GM23248 (cell line): ENCODE measurements at places on chromosomes 3 and 15. TPM values are rescaled to one million over a fixed set of nuclear protein-coding genes. Genes with fewer than 3 reads are reported as not detected.

DNA sequence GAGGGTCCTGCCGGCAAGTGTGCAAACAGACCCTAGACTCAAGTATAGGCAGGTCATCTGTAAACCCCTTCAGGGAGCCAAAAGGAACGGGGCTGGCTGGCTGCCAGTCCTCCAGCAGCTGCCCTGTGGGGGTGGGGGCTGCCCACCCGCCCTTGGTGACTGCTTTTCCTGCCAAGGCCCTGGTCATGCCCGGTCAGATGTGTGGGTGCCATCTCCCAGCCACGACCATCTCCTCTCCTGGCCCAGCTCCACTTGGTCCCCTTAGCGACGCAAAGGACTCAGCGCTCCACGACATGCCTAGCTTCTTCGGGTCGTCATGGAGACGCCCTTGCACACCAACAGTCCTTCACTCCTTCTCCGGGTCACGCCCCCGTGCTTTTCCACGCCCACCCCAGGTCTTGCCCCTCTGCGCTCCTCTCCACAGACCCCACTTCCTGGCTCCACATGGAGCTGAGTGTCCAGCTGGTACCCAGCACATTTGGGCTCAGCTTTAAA, 2.4 kb downstream of the MUC4 start:
- no peak for DNase-seq

The SYNPR gene
- total RNA-seq, result not detected in 2 replicates

The SH2D7 gene
- total RNA-seq, result not detected in 2 replicates

DNA sequence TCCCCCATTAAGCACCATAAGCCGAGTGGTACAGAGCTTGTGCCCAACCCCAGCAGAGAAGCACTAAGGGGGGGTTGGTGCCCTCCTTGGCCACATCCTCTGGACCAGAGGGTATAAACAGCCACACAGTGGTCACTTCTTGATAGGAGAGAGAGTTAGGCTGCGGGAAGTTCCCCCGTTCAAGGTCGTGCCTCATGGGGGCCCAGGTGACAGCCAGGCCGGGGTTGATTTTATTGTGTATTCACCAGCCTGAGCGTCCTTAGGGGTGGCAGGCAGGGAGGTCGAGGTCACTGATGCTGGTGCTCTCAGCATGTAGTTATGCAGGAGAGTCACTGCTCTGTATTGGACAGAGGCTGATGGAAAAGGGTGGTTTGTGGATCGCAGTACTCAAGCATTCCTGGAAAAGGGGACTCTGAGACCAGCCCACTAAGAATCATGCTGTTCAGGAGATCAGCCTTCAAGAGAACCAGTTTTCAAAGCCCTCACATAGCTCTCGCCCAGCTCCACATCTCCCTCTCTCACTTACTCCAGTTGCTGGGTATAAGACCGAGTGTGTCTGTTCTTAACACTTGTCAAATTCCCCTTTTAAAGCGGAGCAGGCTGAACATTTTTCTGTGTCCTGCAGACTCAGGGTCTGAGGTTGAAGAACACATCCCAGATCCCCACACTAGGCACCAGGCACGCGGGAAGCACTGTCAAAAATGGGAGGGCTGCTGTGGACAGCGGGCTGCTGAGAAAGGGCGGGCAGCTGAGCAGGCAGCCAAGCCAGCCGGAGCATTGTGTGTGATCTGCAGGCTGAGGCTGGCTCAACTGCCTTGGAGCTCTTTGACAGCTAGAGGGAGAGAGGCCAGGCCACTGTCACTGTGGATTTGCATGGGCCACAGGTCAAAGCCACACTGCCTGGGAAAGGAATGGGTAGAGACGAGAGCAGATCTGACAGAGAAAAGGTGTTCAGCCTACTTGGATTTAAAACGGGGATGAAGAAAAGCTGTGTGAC, 279.3 kb upstream of the LRRFIP2 start:
- DNase-seq, result peak; percentile 32

- peak; percentile 74 for DNase-seq
These were observed 22.2 kb upstream of the EID1 start for GRCh38 chr15:48855501-48856440.

The TTC23 gene
- total RNA-seq, result 18.6 and 21.0 TPM in 2 replicates

DNA sequence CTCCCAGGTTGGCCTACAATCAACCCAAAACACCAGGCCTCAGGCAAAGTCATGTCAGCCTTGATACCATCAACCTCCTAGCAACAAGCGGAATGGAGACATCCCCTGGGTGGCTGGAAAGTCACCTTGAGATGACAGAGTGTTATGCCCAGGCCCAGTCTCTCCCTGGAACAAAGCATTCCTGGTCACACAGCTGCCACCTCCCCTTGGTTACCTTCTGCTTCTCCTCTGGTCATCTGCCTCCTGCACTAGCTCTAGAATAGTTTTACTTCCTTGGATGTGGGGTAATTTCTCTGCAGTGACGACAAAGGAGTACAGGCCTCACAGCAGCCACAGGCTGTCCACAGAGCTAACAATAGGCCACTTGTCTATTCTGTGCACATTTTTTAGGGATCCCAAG, 114.9 kb downstream of the RFTN1 start:
- no peak for DNase-seq

DNA sequence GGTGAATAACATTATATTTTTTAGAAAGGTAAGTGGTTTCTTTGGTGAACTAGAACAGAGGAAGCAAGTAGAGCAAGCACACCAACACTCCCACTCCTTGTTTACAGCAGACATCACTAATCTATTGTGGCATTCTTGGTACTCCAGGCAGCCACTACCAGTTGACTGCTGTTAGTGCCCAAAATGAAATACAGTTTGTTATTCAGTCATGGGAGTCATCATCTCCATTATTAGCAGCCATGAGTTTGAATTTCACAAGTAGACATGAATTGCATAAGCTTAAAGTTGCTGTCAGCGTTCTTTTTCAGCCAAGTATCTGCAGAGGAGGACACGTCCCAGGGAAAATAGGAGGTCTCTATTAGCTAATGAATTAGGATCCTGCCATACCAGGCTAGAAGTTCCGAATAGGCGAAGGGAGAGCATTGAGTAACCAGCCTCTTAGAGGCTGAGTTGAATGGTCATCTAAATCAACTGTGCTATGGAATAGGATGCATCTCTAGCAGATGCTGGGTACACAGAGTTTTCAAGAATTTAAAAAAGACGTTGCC, 252.7 kb upstream of the ICE2 start:
- no peak for DNase-seq

DNA sequence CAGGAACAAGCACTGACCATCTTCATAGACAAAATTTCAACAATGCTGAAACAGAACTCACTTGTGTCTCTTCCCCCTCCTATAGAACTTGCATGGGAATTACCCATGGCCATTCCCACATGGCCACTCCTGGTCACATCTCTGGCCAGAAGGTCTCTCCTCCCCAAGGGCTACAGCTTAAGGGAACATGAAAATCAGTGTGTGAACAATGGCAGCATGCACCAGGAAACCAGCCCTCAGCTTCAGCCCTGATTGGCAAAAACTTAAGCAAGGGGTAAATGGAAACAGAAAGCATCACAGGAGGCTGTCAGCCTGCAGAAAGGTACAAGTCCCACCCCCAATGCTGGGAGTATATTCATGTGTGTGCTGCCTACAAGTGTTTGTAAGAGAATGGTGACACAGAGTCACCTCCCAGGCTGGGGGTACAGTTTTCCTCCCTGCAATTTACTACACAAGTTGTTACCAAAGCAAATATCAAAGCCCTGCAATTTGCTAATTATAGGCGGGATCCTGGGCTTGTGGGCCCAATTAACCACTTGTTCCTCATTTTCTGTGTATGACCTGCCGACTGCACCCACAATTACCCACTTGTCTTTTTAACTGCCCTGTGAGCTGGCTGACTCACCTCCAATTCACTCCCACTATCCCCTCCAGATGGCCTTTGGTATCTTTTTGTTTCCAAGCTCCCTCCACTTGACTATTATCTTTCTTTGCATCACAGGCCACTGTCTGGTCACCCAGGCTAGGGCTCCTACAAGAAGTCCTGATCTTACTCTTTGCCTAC, 84.4 kb upstream of the HES1 start:
- DNase-seq, result no peak

The FBXO40 gene
- not detected in 2 replicates for total RNA-seq

The MNS1 gene
- total RNA-seq, result 1.4 and 2.9 TPM in 2 replicates

DNA sequence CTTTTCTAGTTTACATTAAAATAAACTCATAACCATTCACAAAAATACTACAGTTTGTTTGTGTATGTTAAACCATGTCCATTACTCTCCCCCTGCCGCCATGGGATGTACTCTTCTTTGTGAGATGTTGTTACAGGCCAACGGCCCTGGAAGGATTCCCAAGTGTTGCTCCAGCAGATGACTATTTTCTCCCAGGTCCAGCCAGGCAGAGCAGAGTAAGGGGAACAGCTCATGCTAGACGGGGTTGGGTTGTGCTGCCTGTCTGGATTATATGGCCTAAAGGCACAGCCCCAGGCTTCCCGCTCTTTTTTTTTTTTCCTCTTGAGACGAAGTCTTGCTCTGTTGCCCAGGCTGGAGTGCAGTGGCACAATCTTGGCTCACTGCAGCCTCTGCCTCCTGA, 24.5 kb upstream of the SLCO2A1 start:
- peak; percentile 39 for DNase-seq

DNA sequence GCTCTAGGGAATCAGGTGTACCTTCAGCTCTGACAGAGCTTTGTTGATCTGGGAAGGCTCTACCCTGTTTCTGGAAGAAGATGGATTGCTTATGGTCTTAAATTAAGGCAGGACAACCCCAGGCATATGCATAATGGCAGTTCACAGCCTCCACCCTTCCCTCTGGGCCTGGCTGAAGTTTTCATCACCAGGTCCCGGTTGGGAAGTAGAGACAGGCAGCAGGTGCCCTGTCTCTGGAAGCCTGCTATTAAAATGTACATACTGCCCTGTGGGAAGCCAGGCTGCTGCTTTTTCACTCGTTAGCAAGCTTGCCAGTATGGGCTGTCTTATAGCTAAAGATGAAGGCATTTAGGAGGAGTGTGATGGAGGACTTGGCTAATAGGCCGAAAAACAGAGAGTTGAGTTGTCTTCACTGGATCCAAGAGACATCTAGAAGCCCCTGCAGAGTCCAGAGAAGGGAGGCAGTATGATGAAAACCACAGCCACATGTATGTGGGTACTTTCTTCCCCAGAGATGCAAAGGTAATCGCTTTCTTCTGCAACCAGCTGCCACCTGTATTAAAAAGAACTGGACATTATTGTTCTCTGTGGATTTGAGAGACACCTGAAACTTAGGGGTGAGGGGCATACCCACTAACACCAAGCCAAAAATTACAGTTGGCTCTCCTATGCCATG, 34.4 kb downstream of the ABHD2 start:
- no peak for DNase-seq

GRCh38 chr3:2851835-2852234, 258.3 kb downstream of the IL5RA start:
- DNase-seq, result no peak

The LTK gene
- not detected in 2 replicates for total RNA-seq

DNA sequence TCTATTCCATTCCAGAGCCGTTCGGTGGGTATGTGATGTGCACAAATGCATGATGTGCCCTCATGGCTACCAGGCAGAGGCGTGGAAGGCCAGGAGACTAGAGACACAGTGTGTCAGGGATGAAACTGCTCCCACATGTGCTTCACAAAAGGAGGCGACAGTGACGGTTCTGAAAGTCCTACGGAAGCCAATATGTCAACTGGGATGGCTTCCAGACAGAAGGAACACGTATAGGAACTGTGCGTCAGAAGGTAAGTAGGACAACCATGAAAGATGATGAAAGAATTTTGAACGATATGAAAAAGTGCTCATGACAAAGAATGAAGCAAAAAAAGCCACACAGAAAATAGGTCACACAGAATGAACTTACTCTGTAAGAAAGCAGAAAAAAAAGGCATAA, 34.1 kb downstream of the GLB1 start:
- DNase-seq, result no peak

GRCh38 chr3:9767418-9767817, 2.3 kb downstream of the CAMK1 start:
- no peak for DNase-seq
